ENCODE measurements at places on chromosomes 12 and 14.

- no peak for DNase-seq
Observed at GRCh38 chr12:96902076-96902475, 5.0 kb upstream of the NEDD1 start.

DNA sequence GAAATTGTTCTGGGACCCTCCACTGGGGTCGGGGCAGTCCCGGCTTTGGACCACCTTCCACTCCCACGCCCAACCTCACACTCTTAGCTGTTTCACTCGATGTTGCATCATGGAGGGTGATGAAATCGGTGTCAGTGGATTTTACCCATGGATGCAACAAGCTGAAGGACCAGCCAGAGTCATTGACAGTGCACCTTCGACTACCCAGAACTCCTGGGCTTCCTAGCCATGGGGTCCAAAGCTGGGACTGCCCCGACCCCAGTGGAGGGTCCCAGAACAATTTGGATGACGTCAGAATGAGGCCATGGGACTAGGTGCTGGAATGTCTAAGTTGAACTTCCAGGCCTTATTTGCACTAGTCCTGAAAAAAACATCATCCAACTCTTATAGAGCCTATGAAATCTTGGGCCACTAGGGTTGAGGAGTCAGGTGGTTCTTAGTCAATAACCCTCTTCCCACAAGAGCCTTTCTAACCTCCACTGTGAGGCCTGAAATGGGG is 882 bp upstream of the IL23A start:
- DNase-seq = no peak

- no peak for DNase-seq
Observed at GRCh38 chr12:4221258-4221620, 52.3 kb upstream of the CCND2 start.

GRCh38 chr12:108784270-108784669 is 53.0 kb upstream of the CORO1C start:
- no peak for DNase-seq

DNA sequence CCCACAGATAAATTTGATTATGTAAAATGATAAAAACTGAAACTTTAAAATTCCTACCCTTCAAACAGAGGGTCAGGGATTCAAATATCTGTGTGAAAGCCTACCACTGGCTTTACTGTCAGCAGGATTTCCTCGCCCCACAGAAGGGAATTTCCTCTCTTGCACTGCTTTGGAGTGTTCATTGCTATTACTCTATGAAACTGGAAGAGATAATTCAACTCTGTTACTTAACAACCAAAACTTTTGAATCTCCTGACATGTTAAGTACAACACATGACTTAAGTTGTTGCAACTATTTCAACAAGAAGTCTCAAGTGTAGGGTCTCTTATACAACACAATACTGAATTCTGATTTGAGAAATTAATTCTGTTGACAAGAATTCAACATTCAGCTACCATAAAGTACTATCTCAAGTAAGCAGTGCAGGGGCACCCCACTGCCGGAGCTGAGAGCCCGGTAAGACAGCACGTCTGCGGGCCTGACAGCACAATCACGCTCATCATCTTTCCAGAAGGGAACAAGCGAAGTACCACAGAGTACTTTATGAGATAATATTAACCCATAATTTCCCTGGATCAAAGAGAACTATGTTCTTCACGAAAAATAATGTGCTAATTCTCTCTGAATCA is 22.9 kb downstream of the DICER1 start:
- no peak for DNase-seq

GRCh38 chr14:72574715-72575114 is 319.2 kb downstream of the DPF3 start:
- no peak for DNase-seq

- DNase-seq = no peak
Observed at GRCh38 chr12:124545508-124546418, 21.6 kb downstream of the NCOR2 start.

GRCh38 chr12:109147954-109148353 is 31.6 kb downstream of the ACACB start:
- no peak for DNase-seq

- DNase-seq = no peak
Observed at GRCh38 chr14:61569812-61570548, 125.3 kb upstream of the HIF1A start.

DNA sequence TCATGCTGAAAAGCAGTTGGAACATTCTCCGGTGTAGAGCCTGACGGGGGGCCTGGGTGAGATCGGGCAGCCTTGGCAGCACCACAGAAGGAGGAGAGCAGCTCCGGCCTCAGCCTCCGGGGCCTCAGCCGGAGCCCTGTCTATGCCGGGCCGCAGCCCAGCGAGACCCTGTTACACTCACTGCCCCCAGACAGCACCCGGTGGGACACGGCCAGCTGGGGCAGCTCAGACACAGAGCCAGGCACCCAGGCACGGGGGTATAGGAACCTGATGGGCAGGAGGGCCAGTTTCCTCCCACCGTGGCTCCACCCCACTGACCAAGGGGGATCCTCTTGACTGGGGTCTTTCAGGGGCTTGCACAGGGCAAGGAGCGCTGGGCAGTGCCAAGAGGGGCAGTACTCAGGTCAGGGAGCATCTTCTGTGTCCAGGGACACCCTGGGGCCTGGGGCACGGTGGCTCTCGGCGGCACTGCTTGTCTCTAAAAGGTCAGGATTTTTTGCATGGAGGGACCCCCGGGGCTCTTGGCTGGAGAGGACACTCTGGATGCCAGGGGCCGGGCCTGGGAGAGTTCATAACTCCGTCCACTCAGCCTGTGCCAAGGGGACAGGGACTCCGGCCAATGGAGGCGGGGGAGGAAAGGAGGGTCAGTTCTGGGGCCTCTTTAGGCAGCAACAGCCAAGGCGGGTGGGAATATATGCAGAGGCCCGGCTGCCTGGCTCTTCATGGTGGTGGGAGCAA is 9.4 kb downstream of the INF2 start:
- DNase-seq = no peak

- DNase-seq = no peak
Observed at GRCh38 chr14:61504901-61505300, 183.5 kb downstream of the PRKCH start.

DNA sequence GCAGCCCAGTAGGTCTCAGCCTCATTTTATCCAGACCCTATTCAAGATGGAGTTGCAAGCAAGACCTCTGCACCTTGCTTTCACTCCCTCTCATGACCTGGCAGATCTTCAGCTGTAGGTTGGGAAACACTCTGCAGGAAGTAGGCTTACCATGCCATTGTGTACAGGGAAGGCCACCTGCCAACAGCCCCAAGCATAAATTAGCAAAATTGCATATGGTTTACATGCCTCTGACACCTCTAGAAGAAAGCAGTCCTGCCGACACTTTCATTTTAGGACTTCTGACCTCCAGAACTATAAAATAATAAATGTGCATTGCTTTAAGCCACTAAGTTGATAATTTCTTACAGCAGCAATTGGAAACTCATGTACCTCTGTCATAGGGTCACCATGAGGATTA is 96.9 kb downstream of the SLC15A4 start:
- no peak for DNase-seq

GRCh38 chr12:70520847-70521246 is 116.4 kb downstream of the PTPRB start:
- DNase-seq = no peak

GRCh38 chr12:79083181-79083580 is 218.6 kb downstream of the SYT1 start:
- no peak for DNase-seq

DNA sequence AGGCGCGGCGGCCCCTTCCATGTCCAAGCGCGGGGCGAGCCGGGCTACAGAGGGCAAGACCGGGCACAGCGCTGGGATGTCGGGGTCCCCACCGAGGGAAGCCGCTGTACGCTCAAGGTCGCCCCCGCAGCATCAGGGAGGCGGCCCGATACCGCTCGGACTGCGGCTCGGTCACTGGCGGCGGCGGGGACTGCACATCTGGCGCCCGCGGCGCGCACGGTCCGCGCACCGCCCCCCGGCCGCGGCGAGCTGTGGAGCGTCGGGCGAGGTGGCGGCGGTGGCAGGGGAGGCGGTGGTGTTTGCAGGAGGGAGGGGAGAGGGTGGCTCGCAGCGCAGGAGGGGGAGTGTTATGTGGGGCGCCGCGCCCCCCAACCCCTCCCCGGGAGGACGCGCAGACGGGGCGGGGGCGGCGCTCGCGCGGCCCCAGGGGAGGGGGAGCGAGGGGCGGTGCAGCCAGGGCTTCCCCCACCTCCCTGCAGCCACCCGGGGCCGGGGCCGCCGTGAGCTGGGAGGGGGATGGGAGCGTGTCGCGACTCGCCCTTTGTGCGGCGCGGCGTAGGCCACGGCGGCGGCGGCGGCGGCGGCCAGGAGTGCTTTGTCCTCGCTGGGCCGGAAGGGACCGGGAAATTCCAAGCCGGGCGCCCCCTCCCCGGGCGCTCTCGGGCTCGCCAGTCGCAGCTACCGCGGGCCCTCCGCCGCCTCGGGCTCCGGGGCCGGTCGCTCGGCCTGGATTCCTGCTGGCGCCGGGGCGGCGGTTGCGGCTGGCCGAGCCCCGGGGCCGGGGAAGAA is at the start of gene NUAK1:
Gene NUAK1 (minus strand): TSS at position 322 of the 789 bp plus-strand sequence. CDS start 301 bp downstream, at position 21.
- no peak for DNase-seq

- no peak for DNase-seq
Observed at GRCh38 chr12:89918172-89918846, 209.7 kb upstream of the ATP2B1 start.

GRCh38 chr12:65965358-65965757 is 141.1 kb downstream of the HMGA2 start:
- no peak for DNase-seq

DNA sequence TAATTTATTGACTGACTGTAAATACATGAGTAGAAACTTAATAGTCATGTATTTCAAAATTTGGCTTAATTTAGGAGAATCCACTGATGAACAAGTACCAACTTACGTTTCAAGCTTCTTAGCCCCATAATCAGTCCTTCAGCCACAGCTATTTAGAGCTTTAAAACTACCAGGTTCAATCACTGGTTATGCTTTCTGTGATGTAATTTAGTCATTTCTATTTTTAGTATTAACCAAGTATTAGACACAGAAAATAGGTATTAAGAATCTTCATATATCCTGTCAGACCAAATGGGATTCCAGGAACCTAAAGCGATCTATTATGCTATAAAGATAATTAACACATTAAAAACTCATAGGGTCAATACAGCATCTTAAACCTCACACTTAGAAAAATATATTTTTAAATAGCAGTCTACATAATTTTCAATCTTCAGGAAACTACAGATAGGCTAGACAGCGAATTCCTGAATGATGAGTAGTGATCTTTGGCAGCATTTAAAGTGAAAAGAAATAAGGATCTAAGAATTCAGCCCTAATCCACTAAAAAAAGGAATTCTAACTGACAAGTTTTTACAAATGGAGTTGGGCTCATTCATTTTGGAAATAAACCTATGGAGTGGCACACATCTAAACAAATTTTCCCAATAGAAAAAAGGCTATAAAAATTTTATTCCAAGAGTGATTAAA is 51.5 kb downstream of the ZC3H14 start:
- no peak for DNase-seq

DNA sequence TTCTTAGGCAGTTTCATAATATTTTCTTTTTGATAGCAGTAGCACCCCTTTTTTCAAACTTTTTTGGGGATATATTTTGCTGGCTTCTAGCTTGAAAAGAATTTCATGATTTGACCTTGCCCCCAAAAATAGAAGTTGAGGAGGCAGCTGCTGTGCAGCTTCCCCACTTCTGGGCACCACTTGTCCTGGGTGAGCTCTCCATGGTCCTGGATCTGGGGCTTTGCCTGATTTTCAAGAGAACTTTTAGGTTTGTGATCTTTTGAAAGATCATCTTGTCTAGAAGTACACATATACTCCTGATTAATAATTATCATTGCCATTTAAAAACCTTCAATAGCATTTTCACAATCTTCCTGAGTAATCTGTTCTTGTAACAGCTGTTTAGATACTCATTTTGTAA is 271.6 kb downstream of the NPAS3 start:
- no peak for DNase-seq

Measured in stimulated activated CD8-positive, alpha-beta memory T cell treated with anti-CD3 and anti-CD28 coated beads, Interleukin-4, amount 100 ng/mL, for 1 hour (primary cell).